ENCODE measurements at places on chromosomes 3 and 15. TPM values are rescaled to one million over a fixed set of nuclear protein-coding genes. Genes with fewer than 3 reads are reported as not detected.

The ADCY5 gene
- 0.57 TPM for total RNA-seq

The BAHD1 gene
- total RNA-seq, result 9.6 TPM

The TGM5 gene
- not detected for total RNA-seq

The TICRR gene
- total RNA-seq, result 11.9 TPM

The XCR1 gene
- total RNA-seq, result not detected

The ULK3 gene
- 34.1 TPM for total RNA-seq

The GFM1 gene
- 43.6 TPM for total RNA-seq

The CCK gene
- 1.1 TPM for total RNA-seq

The ZDHHC23 gene
- total RNA-seq, result 3.4 TPM

The PARP9 gene
- total RNA-seq, result 5.2 TPM

The XYLB gene
- 3.8 TPM for total RNA-seq

The CPLX3 gene
- 0.07 TPM for total RNA-seq

The FNDC3B gene
- 36.6 TPM for total RNA-seq

The USP13 gene
- 9.8 TPM for total RNA-seq

The SCG3 gene
- not detected for total RNA-seq

The LRRC2 gene
- not detected for total RNA-seq

The GRK7 gene
- not detected for total RNA-seq

The RBP2 gene
- total RNA-seq, result not detected

The ZNF774 gene
- total RNA-seq, result 1.2 TPM

The ANKRD63 gene
- total RNA-seq, result 0.41 TPM

The ADGRG7 gene
- total RNA-seq, result not detected

The GPR176 gene
- total RNA-seq, result 10.1 TPM

The TM4SF1 gene
- 1,500 TPM for total RNA-seq

The TM6SF1 gene
- 0.10 TPM for total RNA-seq

The GADL1 gene
- not detected for total RNA-seq

The AMOTL2 gene
- total RNA-seq, result 49.0 TPM

The GATA2 gene
- 5.3 TPM for total RNA-seq

The PEX11A gene
- 8.7 TPM for total RNA-seq

The GOLGA6A gene
- total RNA-seq, result 0.09 TPM

The PLA2G4B gene
- 2.2 TPM for total RNA-seq

The GCSAM gene
- not detected for total RNA-seq

The BNC1 gene
- 1.2 TPM for total RNA-seq

The U2SURP gene
- 96.8 TPM for total RNA-seq

The PLSCR4 gene
- 8.1 TPM for total RNA-seq

The CELF6 gene
- total RNA-seq, result 0.16 TPM

The TRIM42 gene
- total RNA-seq, result not detected

The IQCF5 gene
- total RNA-seq, result not detected

The CCR4 gene
- not detected for total RNA-seq

The CNTN3 gene
- total RNA-seq, result not detected

The FAM107A gene
- total RNA-seq, result 0.13 TPM

The IL16 gene
- not detected for total RNA-seq

The PRSS50 gene
- total RNA-seq, result not detected

The GJD2 gene
- not detected for total RNA-seq

The TYRO3 gene
- 14.4 TPM for total RNA-seq

The IMPG2 gene
- total RNA-seq, result not detected

The NANOGP8 gene
- not detected for total RNA-seq

The ACAN gene
- total RNA-seq, result 0.88 TPM

The OR5K2 gene
- not detected for total RNA-seq

The CRYGS gene
- 1.4 TPM for total RNA-seq

The SHC4 gene
- 0.80 TPM for total RNA-seq

The FAM227B gene
- total RNA-seq, result 0.74 TPM

The NAALADL2 gene
- total RNA-seq, result 0.34 TPM

The MUC20 gene
- total RNA-seq, result 0.75 TPM

The CMTM8 gene
- total RNA-seq, result 13.0 TPM

The NR2E3 gene
- total RNA-seq, result not detected

Measured in A549 treated with GW870086 at 1 μM for 4 hours (cell line).